ENCODE measurements at places on chromosomes 6 and 20.
A peak's percentile ranks its signal among the peaks of the same experiment; 100 is the strongest.

GRCh38 chr20:23049201-23050075 is at the start of gene THBD:
TSS of gene THBD (minus strand) at chr20:23049672. CDS start at chr20:23049504, 168 bp downstream.
- DNase-seq = peak; percentile 52

- DNase-seq = no peak
These were observed 56.0 kb downstream of the CCDC170 start for GRCh38 chr6:151549790-151550189.

DNA sequence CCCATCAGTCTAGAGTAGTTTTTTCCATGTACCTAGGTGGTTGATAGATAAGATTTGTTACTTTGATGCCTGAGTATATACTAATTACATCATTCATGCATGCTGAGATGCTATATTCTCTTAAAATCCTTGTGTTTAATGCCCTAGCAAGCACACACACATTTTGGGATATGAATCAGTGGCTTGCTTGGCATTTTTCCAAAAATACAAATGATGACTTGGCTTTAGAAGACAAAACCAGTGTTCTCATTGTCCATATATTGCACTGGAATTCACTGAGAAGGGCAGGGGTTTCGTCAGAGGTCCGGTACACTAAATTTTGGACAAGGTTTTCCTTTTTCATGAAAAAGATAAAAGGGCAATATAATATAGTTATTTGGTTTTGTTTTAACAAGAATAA is 24.9 kb downstream of the GTPBP2 start:
- DNase-seq = peak; percentile 90

GRCh38 chr6:111741177-111741952 is 131.9 kb downstream of the FYN start:
- no peak for DNase-seq

DNA sequence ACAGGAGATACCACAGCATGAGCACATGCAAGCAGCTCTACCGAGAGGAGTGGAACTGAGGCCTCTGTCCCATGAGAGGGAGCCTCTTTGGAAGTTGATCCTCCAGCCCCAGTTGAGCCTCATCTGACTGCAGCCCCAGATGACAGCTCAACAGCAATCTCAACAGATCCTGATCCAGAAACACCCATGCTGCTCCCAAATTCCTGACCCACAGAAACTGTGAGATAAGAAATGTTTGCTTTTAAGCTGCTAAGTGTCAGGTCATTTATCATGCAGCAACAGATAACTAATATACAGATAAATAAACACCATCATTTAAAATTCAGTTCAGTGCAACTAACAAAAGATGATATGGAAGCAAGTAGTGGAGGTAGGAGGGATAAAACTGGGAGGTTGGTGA is 4.8 kb upstream of the ARFGEF2 start:
- no peak for DNase-seq

- DNase-seq = peak; percentile 62
These were observed 913 bp downstream of the BTN2A2 start for GRCh38 chr6:26383624-26384417.

GRCh38 chr20:53208110-53208832 is 236.1 kb downstream of the TSHZ2 start:
- DNase-seq = no peak

GRCh38 chr6:35356391-35356790 is 14.0 kb downstream of the PPARD start:
- DNase-seq = no peak

- DNase-seq = peak; percentile 48
These were observed 6.2 kb downstream of the CST11 start for GRCh38 chr20:23446505-23446904.

DNA sequence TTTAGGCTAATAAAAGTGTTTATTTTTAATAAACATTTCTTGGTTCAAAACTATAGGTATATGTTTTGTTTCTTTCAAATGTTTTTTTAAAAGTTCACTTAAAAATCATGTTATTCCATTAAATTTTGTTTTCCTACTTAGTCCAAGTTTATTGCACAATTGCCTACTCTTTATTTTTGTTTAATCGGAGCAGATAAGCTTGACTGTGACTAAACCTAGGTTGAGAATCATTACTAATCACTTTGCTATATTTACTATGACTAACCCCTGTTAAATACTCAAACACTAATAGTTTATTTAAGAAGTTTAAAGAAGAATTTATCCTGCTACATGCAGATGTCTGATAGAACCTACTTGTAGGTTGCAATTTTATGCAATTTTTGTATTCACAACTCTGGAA is 18.8 kb downstream of the MAP3K4 start:
- peak; percentile 84 for DNase-seq

DNA sequence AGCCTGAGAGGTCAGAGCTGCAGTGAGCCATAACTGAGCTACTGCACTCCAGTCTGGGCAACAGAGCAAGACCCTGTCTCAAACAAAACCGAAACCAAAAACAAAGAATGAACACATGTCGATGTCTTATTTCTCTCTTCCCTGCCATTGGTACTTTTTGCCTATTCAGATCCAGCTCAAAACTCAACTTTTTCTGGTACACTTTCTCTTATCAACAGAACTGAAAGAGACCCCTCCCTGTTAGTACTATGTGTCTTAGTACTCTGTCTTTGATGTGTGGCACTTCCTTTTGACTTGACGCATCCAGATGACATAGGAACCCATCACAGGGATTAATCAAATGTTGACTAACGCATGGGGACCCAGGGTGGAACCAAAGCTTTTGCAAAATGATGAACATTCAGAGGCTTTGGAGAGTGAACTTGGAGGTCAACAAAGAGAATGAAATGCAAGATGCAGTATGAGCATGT is 44.8 kb downstream of the AKAP12 start:
- no peak for DNase-seq

DNA sequence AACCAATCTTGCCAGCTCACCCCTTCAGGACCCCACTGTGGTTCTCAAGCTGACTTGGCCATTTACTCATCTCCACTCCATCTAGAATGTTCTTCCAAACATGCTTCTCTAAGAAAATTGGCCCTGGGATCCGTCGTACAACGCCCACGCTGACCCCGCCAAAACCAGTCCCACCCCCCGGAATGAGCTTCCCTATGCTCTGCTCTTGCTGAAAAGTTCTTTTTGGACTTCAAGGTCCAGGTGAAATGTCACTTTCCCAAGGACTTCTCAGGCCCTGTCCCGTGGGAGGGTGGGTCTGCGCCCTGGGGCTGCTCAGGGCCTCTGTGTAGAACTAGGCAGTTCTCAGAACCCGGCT is 9.9 kb downstream of the NOL4L start:
- no peak for DNase-seq

- DNase-seq = no peak
These were observed 949 bp upstream of the ATXN1 start for GRCh38 chr6:16762268-16762549.

DNA sequence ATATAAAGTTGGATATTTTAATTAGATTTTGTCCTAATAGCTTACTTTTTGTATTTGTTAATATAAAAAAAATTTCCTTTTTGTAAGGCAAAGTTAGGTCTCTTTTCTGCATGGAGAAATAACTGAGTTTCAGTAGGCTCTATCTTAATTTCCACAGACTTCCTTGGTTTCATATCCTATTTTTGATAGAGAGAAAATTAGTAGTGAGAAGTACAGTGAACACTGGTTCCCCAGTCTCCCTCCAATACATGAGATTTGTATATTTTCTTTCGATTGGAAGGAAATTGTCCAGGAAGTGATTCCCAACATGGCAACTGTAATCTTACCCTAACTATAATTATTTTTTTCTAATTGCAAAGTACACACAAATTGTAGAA is 26.4 kb downstream of the TRIM27 start:
- DNase-seq = peak; percentile 20

- DNase-seq = no peak
These were observed 65.2 kb downstream of the EDN1 start for GRCh38 chr6:12355354-12355753.

DNA sequence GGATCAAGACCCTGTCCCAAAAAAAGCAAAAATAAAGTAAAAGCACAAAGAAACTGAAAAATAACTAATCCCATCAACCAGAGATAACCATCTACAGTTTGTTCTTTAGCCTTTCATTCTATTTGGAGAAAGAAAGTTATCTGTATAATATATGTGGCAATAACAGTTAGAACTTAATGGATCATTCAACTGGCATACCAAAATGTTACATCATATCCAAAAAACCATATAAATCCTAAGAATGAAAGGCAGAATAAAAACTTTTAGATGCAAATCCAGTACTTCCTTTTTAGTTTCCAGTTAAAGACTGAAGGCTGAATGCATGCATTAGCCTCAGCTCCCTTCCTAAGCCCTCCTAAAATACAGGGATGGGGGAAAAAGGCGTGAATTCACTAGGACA is 25.2 kb downstream of the ILRUN start:
- DNase-seq = peak; percentile 31

GRCh38 chr20:53037621-53038020 is 65.5 kb downstream of the TSHZ2 start:
- DNase-seq = no peak

GRCh38 chr6:91273729-91274128 is 686.9 kb upstream of the MAP3K7 start:
- DNase-seq = no peak

GRCh38 chr20:13221673-13222318 is 722 bp downstream of the ISM1 start:
- DNase-seq = peak; percentile 61

DNA sequence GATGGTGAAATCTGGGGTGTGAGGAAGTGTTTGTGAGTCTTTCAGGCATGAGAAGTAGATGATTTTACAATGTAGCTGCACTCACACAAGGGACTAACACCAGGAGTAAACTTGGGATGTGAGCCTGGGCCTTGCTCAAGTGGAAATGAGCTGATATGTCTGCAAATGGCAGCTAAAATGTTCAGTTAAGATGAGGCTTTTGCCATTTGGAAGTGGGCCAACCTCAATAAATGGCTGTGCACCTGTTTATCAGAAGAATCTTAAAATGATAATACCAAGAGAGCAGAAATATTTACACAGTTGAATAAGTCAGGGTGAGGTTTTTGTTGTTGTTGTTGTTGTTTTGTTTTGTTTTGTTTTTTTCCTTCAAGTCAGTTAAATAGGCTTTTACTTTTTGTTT is 25.7 kb upstream of the KLHL31 start:
- DNase-seq = no peak

- DNase-seq = no peak
These were observed 39.7 kb upstream of the SUPT3H start for GRCh38 chr6:45417436-45417835.

- peak; percentile 95 for DNase-seq
These were observed 34.1 kb downstream of the CEBPB start for GRCh38 chr20:50224531-50225255.

- no peak for DNase-seq
These were observed 123.0 kb upstream of the CITED2 start for GRCh38 chr6:139497345-139497961.

DNA sequence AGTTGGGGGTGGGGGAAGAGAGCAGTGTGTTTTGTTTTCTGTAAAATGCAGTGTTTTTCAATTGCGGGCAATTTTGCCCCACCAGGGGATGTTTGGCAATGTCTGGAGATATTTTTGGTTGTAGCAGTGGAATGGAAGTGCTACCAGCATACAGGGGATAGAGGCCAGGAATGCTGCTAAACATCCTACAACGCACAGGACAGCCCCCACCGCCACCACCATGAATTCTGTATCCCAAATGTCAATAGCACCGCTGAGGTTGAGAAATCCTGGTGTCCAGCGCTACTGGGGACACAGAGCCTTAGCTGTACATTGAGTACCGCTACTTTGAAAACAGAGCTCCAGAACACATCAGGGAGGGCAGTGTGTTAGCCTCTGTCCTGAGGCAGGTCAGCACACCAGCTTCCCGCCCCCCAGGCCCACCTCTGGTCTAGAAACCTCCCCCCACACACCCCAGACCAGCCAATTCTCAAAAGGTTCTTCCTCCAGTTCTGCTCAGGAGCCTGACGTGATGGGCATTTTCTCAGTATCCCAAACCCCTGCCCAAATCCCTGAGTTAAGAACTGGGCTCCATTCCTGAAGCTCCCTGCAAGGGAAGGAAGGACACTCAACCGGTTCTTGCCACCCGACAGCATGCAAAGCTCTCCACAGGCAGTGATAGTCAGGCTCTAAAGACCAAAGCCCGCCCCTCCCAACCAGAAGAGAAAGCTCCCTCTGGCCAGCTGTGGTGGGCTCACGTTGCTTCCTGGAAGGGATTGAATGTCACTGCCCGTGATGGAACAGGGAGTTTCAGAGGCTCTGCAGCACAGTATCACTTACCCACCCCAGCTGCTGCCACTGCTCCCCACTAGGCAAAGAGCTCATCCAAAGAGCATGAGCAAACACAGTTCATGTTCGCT is 321.5 kb upstream of the JARID2 start:
- peak; percentile 28 for DNase-seq

DNA sequence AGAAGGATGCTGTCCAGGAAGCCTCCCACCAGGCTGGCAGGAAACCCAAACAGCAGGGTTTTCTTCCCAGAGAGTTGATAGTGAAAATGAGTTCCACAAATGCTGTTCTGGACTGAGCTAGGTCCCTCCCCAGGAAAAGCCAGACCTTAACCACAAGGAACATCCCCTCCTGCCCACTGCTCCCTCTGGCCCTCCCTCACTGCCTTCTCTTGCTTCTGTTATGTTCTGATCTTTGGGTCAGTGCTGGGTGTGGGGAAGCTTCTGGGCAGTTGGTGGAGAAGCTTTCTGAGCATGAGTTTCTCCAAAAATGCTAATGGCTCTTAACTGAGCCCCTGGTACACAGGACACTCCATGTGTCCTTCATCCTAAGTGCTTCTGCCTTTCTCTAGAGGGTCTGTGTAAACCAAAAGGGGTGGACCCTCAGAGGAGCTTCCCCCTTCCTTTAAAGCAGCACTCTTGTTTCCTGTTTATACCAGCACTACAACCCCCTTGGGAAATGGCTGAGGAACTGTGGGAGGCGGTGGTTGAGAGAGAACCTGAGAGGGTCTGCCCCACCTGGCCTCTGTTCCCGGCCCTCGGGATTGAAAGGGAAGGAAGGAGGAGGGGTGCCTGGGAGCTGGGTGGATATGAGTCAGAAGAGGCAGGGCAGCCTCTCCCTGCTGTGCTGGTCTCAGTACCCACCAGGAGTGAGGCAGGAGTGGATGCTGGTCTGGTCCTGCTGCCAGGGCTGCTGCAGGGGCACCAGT is 42.0 kb downstream of the CDS2 start:
- peak; percentile 36 for DNase-seq
